ENCODE measurements at places on chromosomes 2 and 18.
A peak's percentile ranks its signal among the peaks of the same experiment; 100 is the strongest.

DNA sequence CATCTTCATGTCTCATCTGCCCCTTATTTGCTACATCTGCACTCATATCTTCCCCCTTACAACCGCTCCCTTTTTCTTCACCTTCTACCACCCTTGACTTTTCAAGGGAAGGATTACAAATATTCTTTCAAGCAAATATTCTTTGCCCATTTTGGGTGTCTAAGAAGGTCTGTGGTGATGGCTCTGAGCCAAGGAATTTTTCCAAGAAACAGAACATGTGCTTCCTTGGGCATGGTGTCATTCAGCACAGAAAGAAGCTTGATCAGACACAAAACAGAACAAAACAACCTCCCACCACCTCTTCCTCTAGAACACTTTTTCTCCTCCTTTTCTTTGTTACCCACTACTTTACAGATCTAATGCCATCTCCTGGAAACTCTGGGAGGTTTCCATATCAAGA is 313.7 kb downstream of the SATB2 start:
- DNase-seq, result peak; percentile 3

- DNase-seq, result no peak
These were observed 57.5 kb downstream of the OSR1 start for GRCh38 chr2:19300961-19301360.

- DNase-seq, result peak; percentile 65
These were observed 680.8 kb downstream of the NYAP2 start for GRCh38 chr2:226080334-226080733.

GRCh38 chr2:4101936-4102335 is 398.6 kb downstream of the DCDC2C start:
- DNase-seq, result no peak

DNA sequence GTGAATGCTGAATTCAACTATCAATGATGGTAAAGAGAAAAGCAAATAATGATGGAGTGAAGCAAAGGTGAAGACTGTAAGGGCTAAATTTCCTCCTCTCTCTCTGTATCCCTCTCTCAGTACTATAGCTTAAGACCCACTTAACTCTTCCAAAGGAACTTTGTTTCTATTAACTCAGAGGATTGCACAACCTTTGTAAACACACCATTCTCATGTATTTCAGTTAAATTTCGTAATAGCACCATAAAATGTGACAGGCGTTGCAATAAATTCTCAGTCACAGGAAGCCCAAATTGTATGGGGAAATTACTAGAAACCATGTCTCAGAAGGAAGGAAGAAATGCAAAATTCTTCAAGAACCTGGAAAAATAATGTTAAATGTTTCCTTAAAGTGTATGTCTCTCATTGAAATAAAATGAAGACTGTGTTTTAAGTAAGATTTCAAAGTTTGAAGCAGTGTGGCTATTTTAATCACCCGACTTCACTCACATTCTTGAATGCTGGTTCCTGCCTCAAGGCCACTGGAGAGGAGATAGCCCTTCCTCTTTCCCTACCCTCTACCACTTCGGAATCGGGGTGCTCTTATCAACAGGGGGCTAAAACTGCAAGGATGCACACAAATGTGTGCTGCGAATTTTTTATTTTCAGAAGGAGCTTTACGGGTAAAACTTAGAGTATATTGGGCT is 112.1 kb downstream of the FTCDNL1 start:
- DNase-seq, result no peak

DNA sequence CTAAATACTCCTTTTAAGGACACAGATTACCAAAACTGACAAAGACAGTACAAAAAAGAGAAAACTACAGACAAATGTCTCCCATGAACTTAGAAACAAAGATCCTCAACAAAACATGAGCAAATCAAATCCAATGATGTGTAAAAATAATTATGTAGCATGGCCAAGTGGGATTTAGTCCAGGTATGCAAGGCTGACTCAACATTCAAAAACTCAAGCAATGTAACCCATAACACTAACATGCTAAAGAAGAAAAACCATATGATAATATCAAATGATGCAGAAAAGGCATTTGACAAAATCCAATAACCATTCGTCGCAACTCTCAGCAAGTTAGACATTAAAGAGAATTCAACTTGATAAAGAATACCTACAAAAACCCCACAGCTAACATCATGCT is 239.0 kb upstream of the KLHL29 start:
- DNase-seq, result no peak

GRCh38 chr18:55753643-55754263 is 165.8 kb upstream of the TCF4 start:
- DNase-seq, result peak; percentile 10

DNA sequence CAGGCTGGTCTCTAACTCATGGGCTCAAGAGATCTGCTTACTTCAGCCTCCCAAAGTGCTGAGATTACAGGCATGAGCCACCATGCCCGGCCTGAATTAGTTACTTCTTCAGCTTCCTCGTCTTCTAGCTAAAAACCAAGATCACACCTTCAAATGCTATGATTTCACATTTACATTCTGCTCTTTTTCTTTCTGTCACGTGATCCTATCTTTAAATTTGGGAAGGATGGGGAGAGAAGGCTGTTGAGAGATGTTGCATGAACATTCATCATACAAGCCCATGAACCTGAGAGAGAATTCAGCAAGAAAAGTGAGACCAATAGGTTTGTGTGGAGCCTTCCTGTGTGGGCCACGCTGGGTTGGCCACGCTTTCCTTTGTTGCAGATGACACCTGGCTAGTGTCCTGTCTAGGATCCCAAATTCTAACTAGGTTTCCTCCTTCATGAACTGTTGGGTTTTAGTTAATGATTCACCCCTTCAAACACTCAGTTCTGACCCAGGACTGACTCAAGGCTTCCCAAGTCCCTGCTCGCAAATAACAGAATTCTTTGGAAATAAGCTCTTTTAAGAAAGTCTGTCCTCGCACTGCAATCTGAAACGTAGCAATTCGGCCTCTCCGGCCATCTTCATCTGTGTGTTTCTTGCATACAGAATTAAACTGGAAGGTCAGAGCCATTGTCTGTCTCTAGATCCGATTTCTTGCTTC is 57.3 kb upstream of the CREB1 start:
- DNase-seq, result no peak

GRCh38 chr2:9463698-9464034 is 10.7 kb upstream of the IAH1 start:
- peak; percentile 36 for DNase-seq

DNA sequence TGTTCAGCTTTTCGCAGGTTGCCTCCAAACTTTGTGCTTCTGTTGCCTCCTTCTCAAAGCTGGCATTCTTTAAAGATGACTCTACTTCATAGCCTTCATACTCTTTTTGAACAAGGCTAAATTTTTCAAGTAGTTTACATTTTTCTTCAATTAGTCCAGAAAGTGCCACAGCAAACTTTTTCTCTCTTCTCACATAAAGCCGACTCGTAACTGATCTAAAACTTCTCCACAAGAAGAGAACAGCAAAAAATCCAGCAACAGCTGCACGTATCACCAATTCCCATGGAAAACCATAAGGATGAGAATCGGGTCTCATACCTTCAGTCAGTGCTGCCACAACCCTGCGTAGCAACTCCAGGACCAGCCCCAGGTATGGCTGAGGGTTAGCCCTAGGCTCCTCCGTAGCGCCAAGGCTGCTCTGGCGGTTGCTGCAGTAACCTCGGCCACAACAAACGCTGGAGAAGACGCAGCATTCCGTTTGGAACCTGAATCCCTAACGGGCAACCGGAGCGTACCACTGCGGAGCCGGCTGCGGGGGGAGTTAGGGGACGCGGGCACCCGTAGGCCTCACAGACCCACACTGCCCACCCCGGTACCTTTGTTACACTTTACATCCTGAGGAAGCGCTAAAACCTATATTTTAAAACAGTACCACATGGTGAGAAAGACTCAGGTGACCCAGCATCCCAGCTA is at the start of gene CTAGE1:
CTAGE1 (minus strand) TSS at position 420 of the 693 bp plus-strand sequence; CDS start at position 316, 104 bp downstream.
- no peak for DNase-seq

GRCh38 chr2:233354971-233355574 is 779 bp downstream of the DGKD start:
- peak; percentile 14 for DNase-seq

DNA sequence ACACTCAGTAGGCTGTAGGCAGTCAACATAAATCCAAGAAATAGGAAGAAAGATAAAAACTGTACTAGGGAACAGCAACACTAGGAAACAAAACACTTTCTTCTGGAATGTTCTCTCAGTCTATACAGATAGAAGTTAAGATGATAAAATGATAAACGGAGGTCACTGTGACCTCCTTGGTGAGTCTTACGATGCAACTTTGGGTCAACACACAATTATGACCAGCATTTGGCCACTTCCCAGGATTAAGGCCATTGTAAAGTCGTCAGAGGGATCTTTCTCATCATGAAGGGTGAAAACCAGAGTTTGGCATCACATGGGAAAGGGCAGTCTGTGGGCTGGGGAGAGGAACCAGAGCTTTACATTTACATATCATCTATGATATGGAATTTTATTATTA is 33.4 kb downstream of the LAMA3 start:
- DNase-seq, result no peak

GRCh38 chr2:32484937-32485336 is 128.1 kb downstream of the BIRC6 start:
- DNase-seq, result peak; percentile 93

DNA sequence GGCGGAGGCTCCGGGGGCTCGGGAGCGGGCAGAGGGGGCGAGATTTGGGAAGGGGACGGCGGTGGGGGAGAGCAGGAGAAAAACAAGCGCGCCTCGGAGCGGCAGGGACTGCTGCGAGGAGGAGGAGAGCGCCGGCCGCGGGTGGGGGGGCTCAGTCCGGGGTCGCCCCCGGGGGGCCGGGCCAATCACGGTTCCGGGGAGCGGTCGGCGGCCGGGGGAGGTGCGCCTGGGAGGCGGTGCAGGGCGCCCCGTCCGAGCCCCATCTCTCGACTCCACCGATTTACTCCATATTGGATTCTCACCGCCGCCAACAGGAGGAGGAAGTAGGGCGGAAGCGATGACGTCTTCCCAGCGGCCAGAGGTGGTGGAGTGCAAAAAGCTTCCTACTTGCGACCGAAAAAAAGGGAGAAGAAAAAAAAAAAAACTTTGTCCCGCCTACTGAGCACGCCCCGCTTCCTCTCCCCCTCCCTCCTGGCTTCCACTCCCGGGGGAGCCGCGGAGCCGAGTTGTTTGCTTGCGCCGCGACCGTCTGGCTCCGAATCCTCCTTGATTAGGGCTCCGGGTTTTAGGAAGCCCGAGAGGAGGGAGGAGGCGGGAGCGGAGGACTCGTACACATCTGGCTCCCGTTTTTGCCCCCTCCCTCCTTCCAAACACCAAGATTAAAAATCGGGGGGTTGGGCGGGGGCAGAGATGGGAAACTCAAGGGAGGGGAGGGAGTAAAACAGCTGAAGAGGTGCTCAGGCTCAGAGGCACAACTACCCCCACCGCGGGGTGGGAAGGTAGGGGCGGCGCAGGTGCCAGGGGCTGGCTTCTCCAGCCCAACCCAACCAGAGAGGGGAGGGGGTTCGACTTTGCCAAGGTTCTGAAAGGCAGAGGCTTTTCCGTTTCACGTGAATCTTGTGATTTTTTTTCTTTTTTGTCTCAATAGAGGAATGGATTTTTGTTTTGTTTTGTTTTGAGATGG is at the start of gene SPRED2:
SPRED2 (minus strand) TSS at position 373 of the 964 bp plus-strand sequence. CDS start 612 bp downstream, outside the sequence.
- peak; percentile 98 for DNase-seq

Measured in astrocyte of the spinal cord (primary cell).